H1 (cell line): ENCODE measurements at places on chromosomes 2 and 18.
A peak's percentile ranks its signal among the peaks of the same experiment; 100 is the strongest.

- DNase-seq = no peak
These were observed 85.5 kb downstream of the MTA3 start for GRCh38 chr2:42653908-42654445.

GRCh38 chr2:223591596-223591995, 10.6 kb downstream of the SCG2 start:
- no peak for DNase-seq

DNA sequence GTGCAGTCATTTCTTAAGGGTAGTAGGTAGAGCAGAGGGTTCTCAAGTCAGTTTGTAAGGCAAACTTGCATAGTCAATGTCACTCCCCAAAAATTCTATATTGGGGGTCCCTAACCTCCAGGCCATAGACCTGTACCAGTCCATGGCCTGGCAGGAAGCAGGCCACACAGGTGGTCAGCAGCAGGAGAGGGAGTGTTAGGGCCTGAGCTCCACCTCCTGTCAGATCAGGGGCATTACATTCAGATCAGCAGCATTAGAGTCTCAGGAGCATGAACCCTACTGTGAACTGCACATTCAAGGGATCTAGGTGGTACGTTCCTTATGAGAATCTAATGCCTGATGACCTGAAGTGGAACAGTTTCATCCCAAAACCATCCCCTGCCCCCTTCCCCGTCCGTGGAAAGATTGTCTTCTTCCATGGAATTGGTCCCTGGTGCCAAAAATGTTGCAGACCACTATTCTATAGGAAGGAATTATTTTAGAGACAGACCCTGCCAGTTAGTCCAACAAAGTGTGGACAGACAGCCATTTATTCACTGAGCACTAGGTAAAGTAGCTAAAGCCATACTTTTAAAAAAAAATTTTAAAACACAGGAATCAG, 6.7 kb downstream of the COA5 start:
- DNase-seq = no peak

GRCh38 chr2:39667104-39667885, 1.6 kb downstream of the TMEM178A start:
- DNase-seq = no peak

GRCh38 chr2:225226441-225226840, 173.1 kb upstream of the NYAP2 start:
- DNase-seq = no peak

DNA sequence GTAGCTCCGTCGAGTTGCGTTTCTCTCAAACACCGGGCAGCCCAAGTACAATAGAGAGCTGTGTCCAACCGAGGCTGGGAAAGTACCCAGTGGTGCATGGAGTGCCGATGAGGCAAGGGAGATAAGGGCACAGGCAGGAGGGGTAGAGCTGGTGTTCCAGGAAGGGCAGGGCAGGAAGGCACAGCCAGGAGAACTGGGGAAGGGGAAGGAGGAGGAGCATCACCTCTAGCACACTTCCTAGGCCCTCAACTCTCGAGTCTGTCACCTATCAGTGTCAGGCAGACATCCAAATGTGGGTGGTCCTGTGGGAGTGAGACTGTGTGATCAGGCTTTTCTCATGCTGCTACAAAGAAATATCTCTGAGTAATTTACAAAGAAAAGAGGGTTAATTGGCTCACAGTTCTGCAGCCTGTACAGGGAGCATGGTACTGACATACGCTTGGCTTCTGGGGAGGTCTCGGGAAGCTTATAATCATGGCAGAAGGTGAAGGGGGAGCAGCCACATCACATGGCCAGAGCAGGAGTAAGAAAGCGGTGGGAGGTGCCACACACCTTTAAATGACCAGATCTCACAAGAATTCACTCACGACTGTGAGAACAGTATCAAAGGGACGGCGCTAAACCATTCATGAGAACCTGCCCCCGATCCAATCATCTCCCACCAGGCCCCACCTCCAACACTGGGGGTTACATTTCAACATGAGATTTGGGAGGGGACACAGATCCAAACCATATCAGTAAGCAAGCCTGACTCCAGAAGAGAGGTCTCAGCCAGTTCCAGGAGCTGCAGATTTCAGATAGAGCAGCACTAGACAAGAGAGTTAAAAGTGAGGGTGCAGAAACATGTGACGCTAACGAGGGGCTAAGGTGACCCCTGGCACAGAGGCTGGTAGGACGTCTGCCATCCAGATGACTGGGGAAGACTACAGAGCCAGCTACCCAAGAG, 75.7 kb downstream of the MBOAT2 start:
- DNase-seq = no peak

DNA sequence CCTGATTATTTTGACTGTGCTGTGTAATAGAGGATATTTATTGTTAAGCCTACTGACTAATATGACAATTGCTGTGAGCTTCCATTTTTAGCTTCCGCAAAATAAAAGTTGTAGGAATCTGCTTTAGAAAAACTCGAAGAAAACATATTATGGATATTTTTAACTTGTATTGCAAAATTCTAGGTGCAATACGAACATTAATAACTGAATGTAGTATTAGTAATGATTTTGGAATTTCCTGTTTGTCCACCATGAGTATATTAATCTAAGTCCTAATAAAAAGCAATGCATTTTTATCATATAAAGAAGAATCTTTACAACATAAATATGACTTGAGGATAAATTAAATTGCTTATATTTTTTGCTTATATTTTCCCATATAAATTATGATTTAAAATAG, 2.4 kb upstream of the DSC3 start:
- DNase-seq = no peak

- no peak for DNase-seq
These were observed 485.6 kb upstream of the SPRED2 start for GRCh38 chr2:65917986-65918385.

DNA sequence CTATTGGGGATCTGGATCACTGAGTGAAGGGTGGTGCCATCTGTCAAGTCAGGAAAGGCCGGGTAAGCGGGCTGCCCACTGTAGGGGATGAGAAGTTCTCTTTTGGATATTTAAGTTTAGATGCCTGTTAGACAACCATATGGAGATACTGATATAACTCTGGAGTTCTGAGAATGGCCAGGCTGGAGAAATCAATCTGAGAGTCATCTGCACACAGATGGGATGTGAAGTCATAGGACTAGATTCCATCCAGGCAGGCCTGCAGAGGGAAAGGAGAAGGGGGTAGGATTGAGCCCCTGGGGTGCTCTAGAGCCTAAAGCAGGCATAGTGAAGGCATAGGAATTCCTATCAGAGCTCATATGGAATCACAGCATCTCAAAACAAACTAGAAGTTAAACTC, 30.1 kb downstream of the SPRED2 start:
- no peak for DNase-seq

- no peak for DNase-seq
These were observed 27.8 kb upstream of the TTC39C start for GRCh38 chr18:23986600-23987359.

GRCh38 chr18:71441156-71441555, 1103.0 kb downstream of the CBLN2 start:
- DNase-seq = no peak

- no peak for DNase-seq
These were observed 250.7 kb downstream of the KLHL29 start for GRCh38 chr2:23635442-23636340.

DNA sequence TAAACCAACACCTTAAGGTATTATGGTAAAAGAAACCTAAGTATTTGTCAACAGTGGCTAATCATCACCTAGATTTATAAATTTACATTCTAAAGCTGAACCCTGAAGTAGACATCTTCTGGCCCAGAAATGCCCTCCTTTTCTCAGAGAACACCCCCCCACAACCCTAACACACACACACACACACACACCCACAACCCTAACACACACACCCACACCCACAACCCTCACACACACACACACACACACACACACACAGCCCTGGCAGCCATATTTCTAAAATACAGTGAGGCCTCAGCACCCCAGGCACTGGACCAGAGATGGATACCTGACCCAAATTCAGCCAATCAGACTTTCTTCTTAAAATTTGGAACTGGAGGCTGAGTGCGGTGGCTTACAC, 14.3 kb downstream of the SRBD1 start:
- no peak for DNase-seq

DNA sequence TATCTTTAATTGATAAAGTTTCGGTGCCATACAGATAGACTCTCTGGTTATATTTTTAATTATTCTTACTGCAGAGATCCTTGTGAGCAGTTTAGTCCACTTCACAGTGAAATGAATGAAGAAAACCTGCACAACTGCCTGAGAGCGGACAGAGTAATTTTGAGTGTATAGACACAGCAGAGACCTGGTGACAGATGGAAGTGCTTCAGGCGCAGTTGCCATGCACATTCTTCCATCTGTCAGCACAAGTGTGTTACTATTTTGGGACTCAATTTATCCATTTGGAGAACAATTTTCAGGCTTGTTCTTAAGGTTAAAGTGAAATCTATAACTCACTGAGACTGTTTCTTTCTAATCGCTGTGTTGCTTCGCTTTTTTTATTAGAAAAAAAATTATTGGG, 147.8 kb upstream of the SPHKAP start:
- DNase-seq = no peak

GRCh38 chr2:173511942-173512341, 157.3 kb downstream of the CDCA7 start:
- no peak for DNase-seq

DNA sequence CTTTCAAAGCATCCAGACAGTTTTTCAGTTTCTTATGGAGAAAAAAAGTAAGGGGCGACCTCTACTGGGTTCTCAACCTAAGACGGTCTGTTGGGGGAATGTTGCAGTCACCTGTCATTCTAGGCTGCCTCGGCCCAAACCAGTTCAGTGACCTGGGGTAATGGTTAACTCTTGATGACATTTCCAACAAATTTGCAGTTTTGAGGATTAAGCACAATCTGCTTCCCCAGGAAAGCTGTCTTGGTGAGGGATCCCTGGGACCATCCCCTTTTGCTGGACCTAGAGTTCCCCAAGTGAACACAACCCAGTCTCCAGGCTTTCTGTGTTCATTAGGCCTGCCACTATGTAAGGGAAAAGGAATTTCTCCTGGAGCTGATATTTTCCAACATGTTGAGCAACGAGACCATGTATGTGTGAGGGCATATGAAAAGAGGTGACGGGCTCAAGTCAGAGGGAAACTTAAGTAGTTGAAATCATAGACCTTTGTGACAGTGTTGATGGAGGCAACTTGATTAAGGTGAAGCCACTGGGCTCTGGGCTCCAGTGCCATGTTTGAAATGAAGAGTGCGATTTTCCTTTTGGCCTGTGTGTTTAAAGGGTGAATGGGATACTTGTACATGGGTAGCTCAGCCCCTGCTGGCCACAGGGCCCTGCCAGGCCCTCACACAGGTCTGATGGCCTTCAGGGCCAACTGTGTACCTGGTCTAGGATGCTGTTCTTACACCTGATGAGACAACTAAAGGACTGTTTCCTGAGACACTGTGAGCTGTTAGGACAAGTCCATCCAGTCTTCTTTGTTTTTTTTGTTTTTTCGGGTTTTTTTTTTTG, 27.0 kb downstream of the FOSL2 start:
- no peak for DNase-seq

GRCh38 chr2:113965644-113966043, 75.8 kb downstream of the ACTR3 start:
- peak; percentile 48 for DNase-seq

- no peak for DNase-seq
These were observed 74.9 kb downstream of the SGPP2 start for GRCh38 chr2:222499226-222499625.

DNA sequence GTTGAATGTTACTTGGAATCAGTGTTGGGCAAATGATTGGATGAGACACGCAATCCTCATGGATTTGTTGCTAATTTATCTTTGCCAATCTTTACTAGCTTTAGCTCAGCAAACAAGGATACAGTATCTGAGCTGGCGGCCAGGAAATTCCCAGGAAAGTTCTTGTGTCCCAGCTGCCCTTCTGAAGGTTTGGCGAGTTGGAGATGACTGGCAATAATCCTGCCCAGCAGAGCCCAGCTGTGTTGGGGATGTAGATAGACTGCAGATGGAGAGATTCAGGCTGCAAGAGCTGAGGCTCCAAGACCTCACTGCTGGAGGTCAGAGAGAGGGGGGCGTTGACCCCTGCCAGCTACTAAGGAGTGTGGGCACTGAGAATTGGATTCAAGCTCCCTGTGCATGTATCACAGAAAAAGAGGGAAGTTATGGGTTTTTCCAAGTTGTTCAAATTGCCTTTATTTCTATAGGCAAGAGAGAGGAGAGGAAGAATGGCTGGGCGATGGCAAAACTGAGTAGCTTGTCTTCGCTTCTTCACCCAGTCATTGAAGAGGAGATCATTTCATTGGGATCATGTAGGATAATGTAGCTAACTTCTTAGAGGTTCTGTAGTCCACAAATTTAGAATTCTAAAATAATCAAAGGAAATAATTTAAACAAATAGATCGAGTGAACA, 506.8 kb upstream of the LRATD1 start:
- no peak for DNase-seq

GRCh38 chr2:160228141-160228917, 28.3 kb upstream of the ITGB6 start:
- no peak for DNase-seq

GRCh38 chr2:239460780-239461179, 60.0 kb upstream of the HDAC4 start:
- no peak for DNase-seq

- peak; percentile 84 for DNase-seq
These were observed 776 bp upstream of the KLF7 start for GRCh38 chr2:207166349-207167098.

- DNase-seq = no peak
These were observed 4.7 kb downstream of the MYT1L start for GRCh38 chr2:2326068-2327040.

GRCh38 chr2:76998704-76999103, 523.5 kb downstream of the LRRTM4 start:
- no peak for DNase-seq

- no peak for DNase-seq
These were observed 30.8 kb downstream of the TNS1 start for GRCh38 chr2:217972037-217972436.

- DNase-seq = no peak
These were observed 26.5 kb upstream of the ERICH2 start for GRCh38 chr2:170743530-170744239.

- no peak for DNase-seq
These were observed 11.6 kb downstream of the ZC3H8 start for GRCh38 chr2:112243233-112243632.

DNA sequence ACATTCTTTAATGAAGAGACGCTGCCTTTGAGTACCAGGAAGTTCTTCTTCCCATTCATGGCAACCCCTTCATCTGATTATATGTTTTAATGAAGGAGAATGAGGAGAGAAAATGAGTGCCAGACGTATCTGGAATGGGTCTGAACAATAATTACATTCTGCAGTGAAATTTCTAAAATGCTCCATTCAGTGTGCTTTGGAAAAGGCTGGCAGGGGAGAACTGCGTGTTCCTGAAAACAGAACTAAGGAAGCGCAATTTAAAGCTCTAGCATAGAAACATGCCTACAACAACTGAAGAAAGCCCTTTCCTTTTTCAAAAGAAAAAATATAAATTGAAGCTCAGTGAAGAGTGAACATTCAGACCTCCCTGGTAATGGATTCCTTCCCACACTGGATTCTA, 58.8 kb downstream of the BOD1L2 start:
- DNase-seq = no peak

GRCh38 chr2:189505492-189505891, 64.2 kb downstream of the WDR75 start:
- no peak for DNase-seq
